ENCODE measurements at places on chromosomes 12 and 14.

- no peak for DNase-seq
Observed at GRCh38 chr14:76135722-76136121, 16.0 kb upstream of the GPATCH2L start.

DNA sequence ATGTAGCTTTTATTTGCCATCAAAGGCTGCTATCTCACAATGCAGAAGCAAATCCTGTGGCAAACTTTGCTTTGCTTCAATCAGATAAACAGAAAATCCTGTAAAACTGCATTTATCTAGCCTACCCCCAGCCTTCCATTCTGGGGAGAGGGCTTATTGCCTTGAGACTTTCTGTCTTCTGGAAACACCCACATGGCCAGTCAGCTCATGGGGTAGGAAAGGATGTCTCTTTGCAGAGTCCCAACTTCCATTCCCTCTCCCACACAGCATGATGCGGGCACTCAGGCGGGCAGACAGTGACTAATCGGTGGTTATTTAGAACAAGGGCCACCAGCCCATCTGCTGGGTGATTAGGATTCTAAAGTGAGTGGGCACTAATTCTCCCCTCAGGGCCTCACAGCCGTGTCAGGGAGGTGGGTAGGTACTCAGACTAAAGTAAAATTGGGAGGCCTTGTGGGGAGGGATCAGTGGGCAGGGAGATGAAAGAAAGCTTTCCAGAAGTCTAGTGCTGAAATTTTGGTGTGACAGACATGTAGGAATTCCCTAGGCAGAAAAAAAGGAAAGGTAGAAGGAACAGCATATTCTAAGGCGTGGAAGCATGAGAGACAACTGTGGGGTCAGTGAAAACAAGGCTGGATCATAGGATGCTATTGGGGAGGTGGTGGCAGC lies 720.5 kb downstream of the VRK1 start:
- DNase-seq, result no peak

- DNase-seq, result no peak
Observed at GRCh38 chr14:21069388-21070082, 569 bp upstream of the ARHGEF40 start.

GRCh38 chr12:29725587-29726320 lies 58.0 kb downstream of the TMTC1 start:
- DNase-seq, result no peak

- no peak for DNase-seq
Observed at GRCh38 chr12:7915661-7916403, 20.2 kb downstream of the SLC2A3 start.

GRCh38 chr12:4807813-4808212 lies 87.6 kb downstream of the GALNT8 start:
- no peak for DNase-seq

DNA sequence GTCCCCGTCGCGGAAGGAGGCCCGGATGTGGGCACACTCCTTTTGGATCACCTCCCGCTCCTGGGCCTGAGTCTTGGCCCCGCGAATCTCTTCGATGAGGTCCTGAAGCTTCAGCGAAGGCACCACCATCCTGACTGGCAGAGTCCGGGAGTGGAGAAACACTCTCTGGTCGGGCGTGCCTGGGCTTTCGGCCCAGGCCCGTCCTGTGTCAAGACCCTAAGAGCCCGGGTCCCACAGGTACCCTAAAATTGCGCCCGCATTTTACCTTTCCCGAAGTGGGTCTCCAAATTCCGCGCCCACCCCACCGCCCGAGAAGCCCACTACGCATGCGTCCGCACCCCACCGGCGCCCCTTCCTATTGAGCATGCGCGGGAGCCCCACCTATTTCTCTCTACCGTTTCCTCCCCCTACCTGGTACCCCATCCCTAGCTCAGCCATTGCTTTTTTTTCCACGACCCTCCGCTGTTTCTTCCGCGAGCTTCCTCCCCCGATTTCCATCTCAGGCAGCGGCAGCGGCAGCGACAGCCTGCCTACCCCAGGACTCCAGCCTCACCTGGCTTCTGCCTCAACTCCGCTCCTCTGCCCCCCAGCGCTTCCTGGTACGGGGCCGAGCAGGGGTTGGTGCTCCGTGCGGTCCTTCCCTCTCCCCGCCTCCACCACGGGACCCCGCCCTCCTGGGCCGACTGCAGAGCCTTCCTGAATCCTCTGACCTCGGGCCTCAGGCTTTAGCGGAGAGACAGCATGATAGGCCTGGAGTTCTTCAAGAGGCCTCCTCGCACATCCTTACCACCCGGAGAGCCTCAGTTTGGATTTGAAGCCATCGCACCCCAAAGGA lies at the start of gene AP1G2:
Gene AP1G2 (minus strand): TSS at position 606 of the 835 bp plus-strand sequence. CDS start 477 bp downstream, at position 129.
- peak; percentile 66 for DNase-seq

GRCh38 chr14:83975841-83976770 lies 1553.8 kb upstream of the FLRT2 start:
- DNase-seq, result no peak

DNA sequence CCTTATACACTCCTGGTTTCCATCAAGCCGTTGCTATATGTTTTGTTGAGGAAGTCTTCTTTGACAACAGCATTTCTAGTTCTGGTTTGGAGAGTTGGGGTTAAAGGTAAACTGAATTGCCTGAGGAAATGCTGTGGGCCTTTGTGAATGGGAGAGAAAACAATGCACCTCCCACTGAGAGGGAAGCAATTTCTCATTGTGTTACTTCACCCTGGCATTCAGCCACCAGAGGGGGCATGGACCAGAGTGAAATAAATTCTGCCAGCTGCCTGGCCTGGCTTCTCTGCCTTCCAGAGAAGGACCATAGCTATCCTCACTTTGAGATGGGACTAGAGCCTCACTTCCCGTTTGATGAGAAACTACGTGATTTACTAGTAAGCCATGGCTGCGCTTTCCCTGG lies 475.3 kb downstream of the EGLN3 start:
- no peak for DNase-seq

DNA sequence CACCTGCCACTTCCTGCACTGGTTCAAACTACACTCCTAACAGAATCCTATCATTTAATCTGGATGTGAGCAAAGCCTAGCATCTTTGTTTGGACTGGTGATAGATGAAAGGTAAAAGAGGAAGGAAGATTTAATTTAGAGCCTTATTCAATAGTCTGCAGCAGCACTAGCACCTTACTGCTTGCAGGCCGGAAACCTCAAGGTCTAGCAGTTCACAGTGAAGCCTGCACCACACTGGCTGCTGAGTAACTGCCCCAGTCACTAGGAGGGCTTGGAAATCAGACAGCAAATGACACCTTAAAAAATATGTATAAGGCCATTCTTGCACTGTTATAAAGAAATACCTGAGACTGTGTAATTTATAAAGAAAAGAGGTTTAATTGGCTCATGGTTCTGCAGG lies 358.0 kb downstream of the DAD1 start:
- DNase-seq, result no peak

DNA sequence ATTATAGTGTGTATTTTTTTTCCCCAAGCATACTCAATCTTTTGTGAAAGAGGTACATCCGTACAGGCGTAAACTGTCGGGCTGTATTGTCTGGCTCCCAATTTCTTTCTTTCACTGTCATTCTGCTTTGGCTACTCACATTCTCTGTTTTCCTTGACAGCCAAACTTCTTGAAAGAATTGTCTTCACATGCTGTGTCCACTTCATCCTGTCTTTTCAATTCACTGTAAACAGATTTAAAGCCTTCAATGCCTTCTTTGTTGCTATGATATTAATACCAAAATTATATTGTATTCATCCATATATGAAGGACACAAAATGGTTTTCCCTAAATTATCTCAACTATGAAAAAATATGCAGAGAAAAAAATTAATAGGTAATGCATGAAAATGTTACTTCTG lies 6.0 kb upstream of the ATP23 start:
- DNase-seq, result no peak

GRCh38 chr12:125263385-125263784 lies 198.2 kb downstream of the AACS start:
- no peak for DNase-seq

GRCh38 chr12:48151103-48151771 lies 6.1 kb downstream of the ASB8 start:
- DNase-seq, result no peak

DNA sequence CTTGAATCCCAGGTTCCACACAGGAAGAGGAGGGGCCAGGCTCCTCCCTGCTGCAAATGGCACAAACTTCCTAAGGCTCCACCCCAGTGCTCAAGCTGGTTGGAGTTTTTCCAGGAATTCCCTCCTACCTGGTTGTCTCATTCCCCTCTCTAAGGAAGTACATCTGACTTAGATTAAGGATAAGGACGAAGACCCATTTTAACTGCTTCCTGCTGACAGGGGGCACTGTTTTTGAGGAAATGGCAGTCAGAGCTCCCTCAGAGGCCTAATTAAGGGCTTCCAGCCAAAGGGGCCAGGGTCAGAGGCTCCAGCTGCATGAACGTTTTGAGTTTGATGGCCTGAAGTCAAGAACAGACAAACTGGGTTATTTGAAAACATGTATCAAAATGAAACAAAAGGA lies 1084.7 kb downstream of the SLC6A15 start:
- no peak for DNase-seq

DNA sequence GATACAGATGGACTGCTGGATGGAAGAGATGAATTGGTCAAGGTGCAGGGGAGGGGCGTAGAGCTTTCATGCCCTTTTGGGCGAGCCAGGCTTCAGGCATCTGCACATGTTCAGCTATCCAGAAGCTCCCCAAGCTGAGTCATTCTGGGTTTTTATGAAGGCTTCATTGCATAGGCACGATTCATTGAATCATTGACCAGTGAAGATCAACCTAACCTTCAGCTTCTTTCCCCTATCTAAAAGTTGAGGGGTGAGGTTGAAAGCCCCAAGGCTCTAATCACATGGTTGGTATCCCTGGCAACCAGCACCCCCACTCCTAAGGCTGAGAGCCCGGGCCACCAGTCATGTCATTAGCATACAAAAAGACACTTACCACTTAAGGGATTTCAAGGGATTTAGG lies 36.3 kb downstream of the RPS29 start:
- DNase-seq, result no peak

DNA sequence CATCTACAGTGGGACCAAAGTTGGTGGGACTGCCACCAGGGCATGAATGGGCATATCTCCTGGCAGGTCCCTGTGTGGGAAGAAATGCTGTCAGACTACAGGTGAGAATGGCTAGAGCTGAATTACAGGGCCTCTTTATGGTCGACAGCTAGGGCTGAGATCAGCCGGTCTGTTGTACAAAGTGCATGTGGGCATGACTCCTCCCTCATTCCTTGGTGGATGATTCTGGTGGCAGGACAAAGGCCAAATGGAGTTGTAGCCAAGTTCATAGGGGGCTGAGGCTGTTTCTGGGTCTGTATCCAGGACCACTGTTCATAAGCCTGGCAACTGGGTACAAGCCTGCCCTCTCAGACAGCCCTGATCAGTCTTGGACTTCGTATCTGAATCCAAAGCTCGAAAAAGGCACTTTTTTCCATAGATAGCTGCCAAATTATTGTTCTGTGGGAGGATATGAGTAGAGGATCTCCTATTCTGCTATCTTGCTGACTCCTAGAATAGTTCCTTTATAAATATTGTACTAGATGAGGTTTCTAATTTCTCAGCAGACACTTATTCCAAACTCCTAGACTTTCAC lies 460.8 kb downstream of the TMEM117 start:
- DNase-seq, result no peak

DNA sequence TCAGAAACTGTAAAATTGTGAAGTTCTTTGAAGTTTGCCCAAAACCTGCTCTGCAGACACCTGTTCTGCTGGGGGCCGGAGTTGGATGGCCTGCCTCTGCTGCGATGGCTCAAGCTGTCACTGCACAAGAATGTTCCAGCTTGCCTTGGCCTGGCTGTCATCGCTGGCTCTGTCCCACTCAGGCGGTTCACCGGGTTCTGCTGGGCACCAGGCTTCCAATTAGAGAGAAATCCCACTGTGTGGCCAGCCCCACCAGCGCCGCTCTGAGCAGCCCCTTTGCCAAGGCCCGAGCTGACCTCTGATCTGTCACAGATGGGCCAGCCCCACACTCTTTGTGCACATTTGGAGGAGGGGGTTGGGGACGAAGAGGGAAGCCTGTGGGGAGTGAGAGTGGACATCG lies 71.7 kb upstream of the GPATCH2L start:
- DNase-seq, result no peak

- DNase-seq, result no peak
Observed at GRCh38 chr14:77864085-77864484, 64.2 kb downstream of the ADCK1 start.

- no peak for DNase-seq
Observed at GRCh38 chr12:92859650-92860386, 69.3 kb downstream of the EEA1 start.

DNA sequence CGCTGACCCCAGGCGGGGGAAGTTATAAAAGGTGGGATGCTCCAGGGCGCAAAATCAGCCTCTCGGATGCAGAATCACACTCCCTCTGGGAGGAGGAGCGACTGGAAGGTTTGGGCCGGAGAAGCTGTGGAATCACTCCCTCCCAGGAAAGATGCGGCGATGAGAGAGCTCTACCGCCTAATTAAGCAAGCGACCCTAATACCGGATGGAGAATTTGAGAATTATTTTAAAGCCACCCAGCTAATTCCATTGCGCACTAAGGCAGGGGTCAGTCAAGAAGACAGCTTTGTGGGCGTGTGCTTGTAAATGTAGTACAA lies 1.9 kb downstream of the COL2A1 start:
- no peak for DNase-seq

DNA sequence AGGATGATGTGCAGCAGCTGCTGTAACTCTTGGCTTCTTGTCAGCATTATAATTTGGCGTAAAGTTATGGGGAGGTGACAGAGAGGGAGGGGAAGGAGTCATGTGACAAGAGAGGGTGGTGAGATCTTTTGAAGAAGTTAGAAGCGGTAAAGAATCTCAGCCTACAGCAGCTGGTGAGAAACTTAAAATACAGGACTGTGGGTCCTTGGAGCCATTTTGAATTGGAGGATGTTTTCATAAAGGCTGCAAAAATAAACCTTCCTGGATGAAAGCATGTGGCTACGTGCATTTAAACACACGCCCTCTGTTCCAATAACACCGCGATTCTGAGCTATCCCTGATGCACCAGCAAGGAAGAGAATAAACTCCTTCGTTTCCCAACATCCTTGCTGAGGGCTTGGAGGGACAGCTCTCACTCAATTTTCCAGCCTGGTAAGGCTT lies 133.7 kb downstream of the TMEM30B start:
- no peak for DNase-seq

DNA sequence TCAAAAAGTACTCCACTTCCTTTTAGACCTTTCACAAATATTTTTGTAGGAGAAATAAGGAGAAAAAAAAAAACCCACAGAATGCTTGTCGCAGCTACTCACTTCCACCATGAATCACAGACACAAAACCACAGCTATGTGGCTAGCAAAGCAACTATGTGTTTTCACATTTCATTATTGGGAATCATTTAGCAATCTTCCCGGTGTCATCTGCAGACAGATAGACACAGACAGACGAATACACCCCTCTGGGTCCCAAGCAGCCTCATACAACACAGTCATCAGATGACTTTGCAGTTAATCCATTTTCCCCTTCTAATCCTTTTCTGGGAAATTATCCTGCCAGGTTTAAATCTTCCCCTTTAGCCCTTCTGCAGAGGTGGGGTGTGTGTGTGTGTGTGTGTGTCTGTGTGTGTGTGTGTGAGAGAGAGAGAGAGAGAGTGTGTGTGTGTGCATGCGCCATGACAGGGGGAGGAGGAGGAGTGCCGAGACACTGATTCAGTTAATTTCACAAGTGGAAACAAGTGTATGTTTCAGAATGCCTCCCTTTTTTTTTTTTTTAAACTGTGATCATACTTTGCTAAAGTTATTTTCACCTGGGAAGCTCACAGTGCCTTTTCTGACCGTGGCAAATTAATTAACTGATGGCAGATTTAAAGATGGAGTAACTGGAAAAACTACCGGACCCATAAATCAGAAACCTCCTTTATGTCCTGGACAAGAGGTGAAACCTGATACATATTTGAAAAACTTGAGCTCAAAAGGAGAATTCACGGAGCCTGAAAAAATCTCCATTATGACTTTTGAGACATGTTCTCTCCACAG lies 39.9 kb downstream of the LTBP2 start:
- no peak for DNase-seq
